ENCODE measurements at places on chromosomes 5 and 9. TPM values are rescaled to one million over a fixed set of nuclear protein-coding genes. Genes with fewer than 3 reads are reported as not detected.

GRCh38 chr5:37174928-37175327, 74.2 kb downstream of the CPLANE1 start:
- H3K36me3 ChIP-seq = peaks cover 25% of the 10 kb centered on the region
- no peak overlapping the region for H3K4me3 ChIP-seq
- no peak for DNase-seq
- H3K27ac ChIP-seq = no peak overlapping the region

Gene CYLC2
- total RNA-seq = not detected

DNA sequence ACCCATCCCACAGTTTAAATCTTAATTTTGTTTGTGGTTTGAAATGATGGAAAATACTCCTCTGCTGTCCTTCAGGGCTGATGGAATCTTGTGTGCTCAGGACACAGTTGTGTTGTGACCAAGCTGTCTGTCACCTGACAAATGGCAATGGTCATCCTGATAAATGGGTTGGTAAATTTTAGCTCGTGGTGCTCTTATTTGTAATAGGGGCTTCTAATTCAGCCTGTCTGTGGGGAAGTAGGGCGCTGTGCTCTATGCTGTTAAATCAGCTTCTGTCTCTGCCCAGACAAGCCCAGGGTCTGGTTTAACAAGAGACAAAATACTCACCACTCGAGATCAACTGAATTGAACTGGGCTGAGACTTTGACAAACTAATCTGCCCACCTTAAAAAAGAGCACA, 4.5 kb downstream of the LRRTM2 start:
- DNase-seq = no peak
- H3K36me3 ChIP-seq = no peaks in the 10 kb centered on the region
- H3K27ac ChIP-seq = no peak overlapping the region
- H3K27me3 ChIP-seq = no peaks in the 10 kb centered on the region
- peaks cover 8% of the 10 kb centered on the region for H3K4me1 ChIP-seq

Gene LEAP2
- 1.5 TPM for total RNA-seq

DNA sequence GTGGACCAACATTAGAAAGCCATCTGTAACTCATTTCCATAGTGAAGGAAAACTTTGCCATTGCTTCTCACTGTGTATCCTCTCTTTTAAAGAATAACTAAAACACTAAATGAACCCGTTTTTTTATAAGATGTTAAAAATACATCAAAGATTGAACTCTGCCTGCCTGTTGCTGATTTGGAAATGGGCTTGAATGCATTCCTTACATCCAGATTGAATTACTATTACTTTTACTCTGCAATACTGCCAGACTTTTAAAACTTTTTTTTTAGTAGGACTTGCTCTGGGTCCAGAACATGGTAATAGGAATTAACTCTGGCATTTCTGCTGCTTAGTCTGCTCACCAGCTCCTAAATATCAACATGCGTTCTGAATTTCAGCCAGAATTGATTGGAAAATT, 176.8 kb upstream of the PAPPA start:
- H3K4me1 ChIP-seq = no peaks in the 10 kb centered on the region
- H3K27ac ChIP-seq = no peak overlapping the region
- H3K4me3 ChIP-seq = no peak overlapping the region
- no peak for DNase-seq

Gene SYNPO
- total RNA-seq = 87.6 TPM

Gene PAEP
- not detected for total RNA-seq

Gene LMX1B
- 0.57 TPM for total RNA-seq

- no peak overlapping the region for H3K27ac ChIP-seq
- no peaks in the 10 kb centered on the region for H3K4me1 ChIP-seq
- no peaks in the 10 kb centered on the region for H3K27me3 ChIP-seq
- no peak for DNase-seq
Observed at GRCh38 chr5:64497386-64497785, 8.4 kb upstream of the RGS7BP start.

DNA sequence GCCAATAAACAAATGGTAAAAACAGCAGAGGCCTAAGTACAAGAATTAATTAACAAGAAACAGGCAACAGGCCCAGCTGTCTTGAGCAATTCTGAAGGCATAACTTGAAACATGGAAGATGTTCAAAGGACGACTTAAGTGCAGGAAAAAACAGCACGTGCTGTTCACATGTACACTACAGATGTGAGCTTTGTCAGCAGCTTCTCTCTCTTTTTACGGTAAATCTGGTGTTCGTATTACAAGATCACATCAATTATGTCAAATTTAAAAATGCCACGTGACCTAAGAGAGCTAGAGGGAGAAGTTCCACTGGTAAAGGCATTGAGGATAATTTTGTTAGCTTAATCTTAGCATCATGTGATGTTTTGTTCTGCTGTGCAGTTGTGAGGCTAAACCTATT, 281.1 kb downstream of the PSAT1 start:
- no peak overlapping the region for H3K4me3 ChIP-seq
- no peaks in the 10 kb centered on the region for H3K4me1 ChIP-seq
- H3K36me3 ChIP-seq = no peaks in the 10 kb centered on the region
- no peak overlapping the region for H3K27ac ChIP-seq

DNA sequence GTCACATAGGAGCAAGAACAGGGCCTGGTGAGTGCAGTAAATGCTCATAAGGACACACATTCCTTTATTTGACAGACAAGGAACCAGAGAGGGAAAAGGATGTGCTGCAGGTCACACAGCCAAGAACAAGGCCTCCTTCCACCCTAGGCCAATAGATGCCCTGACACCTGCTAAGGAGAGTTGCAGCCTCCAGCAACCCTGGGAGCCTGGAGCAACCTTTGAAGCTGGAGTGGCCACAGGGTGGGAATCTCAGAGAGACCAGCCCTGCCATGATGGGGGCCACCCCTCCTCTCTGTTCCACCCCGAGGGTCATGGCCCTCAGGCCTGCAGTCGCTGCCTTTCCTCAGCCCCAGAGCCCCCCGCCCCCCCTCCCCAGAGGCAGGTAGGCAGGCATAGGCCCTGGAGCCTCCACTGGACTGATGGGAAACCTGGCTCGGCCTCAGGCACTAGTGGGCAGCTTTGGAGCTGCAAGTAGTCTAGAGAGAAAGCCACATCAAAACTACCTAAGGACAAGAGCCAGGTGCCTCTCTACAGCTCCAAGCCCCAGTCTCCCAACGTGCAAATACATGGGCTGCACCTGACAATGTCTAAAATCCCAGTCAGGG, 116.1 kb upstream of the SPOCK1 start:
- H3K4me3 ChIP-seq = no peak overlapping the region
- H3K36me3 ChIP-seq = no peaks in the 10 kb centered on the region
- no peak for DNase-seq
- H3K27me3 ChIP-seq = no peaks in the 10 kb centered on the region

Gene PCDHGA10
- total RNA-seq = 5.1 TPM

Gene ARID3C
- total RNA-seq = not detected

DNA sequence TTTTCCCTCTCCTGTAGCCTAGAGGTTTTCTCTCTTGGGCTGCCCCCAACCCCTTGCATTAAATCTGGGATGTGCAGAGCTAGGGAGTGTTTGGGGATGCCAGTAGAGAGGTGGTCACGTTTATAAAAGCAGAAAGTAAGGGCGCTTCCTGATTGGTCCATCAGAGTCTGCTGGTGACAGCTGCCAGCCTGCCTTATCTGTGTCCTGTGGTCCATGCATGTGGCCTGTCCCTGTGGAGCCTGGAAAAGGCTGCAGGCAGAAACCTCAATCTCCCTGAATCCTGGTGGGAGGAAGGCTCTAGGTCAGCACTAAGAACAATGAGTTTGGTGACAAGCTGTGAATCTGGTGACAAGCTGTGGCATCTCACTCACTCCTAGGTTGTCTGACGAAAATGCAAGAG, 42.2 kb downstream of the ARHGEF37 start:
- H3K4me1 ChIP-seq = no peaks in the 10 kb centered on the region
- no peaks in the 10 kb centered on the region for H3K36me3 ChIP-seq
- no peaks in the 10 kb centered on the region for H3K27me3 ChIP-seq
- no peak overlapping the region for H3K27ac ChIP-seq

Data from kidney (tissue), 22 donors.